Ascending aorta (tissue), 2 donors: ENCODE measurements at places on chromosomes 2 and 18.

DNA sequence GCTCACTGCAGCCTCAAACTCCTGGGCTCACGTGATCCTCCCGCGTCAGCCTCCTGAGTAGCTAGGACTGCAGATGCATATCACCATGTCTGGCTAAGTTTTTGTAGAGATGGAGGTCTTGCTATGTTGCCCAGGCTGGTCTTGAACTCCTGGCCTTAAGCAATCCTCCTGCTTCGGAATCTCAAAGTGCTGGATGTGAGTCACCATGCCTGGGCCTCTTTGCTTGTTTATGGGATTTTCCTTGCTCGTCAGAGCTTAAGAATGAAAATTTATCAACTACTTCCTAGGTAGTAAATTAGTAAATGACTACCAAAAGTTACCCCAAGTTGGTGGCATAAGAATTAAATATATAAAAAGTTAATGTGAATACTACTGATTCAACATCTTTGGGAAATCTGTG, 51.0 kb downstream of the ACTR3 start:
- H3K27ac ChIP-seq = no peak overlapping the region
- H3K4me3 ChIP-seq = no peak overlapping the region
- peaks cover 88% of the 10 kb centered on the region for H3K36me3 ChIP-seq
- H3K4me1 ChIP-seq = no peaks in the 10 kb centered on the region
- no peak for DNase-seq

DNA sequence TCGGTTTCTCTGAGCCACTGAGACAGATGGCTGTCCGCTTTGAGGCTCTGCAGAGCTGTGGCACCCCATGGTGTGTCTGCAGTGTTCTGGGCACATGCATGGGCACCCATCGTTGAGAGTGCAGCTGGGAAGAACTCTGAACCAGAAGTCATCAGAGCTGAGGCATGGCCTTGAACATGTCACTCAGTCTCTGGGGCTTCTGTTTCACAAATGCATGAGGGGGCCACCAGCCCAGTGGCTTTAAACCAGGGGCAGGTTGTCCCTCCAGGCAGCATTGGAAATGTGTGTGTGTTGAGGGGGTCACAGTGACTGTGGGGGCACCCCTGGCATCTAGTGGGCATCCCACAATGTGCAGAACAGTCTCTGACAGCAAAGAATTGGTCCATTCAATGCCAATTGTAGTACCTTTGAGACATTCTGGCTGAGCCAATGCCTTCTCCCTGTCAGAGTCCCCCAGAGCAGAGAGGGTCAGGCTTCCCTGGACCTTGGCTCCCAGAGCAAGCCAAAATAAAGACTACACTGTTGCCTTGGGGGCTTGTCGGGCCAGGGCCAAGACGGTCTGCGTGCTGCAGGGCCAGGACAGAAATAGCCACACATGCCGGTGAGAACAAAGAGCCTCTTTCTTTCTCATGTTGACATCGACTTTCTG, 9.3 kb upstream of the PSMD1 start:
- no peak overlapping the region for H3K4me3 ChIP-seq
- no peak overlapping the region for H3K27ac ChIP-seq
- no peaks in the 10 kb centered on the region for H3K27me3 ChIP-seq
- no peaks in the 10 kb centered on the region for H3K4me1 ChIP-seq
- no peak for DNase-seq
- no peaks in the 10 kb centered on the region for H3K36me3 ChIP-seq

DNA sequence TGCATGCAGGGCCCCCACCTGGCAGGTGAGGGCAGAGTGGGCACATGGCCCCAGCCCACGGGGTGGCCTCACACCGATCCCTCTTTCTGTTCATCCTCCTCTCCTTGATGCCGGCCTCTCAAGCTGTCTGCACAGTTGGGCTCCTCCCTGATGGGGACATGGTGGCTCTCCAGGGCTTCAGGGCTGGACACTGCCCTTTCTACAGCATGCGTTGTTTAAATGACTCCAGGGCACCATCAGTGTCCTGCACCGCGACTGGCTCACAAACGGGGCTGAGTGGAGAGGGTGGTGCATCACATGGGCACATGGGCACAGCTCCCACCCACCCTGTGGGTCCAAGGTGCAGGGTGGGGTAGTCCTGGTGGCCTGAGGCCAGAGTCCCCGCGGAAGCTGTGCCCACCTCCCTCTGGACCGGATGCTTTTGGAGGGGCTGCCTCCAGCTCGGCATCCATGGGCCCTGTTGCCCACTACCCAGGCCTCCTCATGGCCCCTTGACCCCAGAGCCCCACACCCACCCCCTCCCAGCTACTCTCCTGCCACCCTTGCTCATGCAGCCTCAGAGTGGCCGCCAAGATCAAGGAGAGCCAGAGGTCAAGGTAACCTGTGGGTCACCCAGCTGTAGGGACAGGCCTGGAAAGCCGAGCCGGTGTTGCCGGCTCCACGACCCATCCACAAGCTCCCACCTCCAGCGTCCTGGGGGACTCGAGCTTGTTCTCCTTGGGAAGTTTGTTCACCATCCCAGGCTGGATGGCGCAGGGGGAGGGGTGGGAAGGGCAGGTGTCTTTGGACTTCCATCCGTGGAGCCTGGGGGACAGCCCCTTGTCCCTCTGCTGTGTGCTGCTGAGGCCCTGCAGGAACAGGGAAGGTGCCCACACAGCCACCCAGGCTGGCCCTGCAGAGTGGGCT, 12.3 kb upstream of the SNED1 start:
- H3K4me1 ChIP-seq = peaks cover 44% of the 10 kb centered on the region
- H3K27ac ChIP-seq = peak overlapping the region; percentile 55
- no peak overlapping the region for H3K4me3 ChIP-seq
- H3K36me3 ChIP-seq = no peaks in the 10 kb centered on the region
- H3K27me3 ChIP-seq = no peaks in the 10 kb centered on the region

DNA sequence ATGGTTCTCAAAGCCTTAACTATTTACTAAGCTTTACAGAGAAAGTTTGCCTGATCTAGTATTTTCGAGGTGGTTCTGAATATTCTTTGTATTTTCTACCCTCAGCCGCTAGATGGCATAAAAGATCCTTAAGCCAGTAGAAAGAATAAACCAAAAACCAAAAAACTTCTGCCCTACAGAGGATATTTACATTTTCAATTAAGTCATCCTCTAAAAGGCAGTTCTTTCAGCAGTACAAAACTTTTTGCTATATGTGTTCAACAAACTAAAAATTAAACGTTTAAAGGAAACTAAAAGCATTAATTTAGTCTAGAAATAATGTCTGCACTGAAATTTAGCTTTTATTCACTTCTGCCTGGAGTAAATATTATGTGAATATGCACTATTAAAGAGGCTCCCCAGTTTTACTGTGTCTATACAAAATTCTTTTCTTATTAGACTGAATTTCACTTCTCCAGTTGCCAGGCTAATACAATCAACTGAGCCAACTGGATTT, 297.5 kb downstream of the PIEZO2 start:
- H3K27ac ChIP-seq = no peak overlapping the region
- no peak overlapping the region for H3K4me3 ChIP-seq
- DNase-seq = no peak
- no peaks in the 10 kb centered on the region for H3K4me1 ChIP-seq
- H3K27me3 ChIP-seq = no peaks in the 10 kb centered on the region
- no peaks in the 10 kb centered on the region for H3K36me3 ChIP-seq

DNA sequence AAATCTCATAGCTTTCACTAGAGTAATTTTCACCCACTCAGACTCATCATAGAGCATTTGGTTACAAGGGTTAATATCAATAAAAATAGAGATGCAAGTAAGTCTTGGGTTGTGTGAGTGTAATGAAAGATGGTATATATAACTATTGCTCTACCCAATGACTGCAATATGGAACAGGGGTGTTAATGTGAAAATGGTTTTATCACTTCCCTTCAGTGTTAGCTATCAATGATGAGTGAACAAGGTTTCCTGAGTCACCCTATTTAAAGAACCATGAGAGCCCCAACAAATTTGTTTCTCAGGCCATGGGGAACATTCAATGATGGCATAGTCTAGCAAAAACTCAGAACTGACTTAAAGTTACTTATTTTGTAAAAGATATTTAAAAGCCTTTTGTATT, 1133.6 kb upstream of the ZEB2 start:
- H3K4me1 ChIP-seq = no peaks in the 10 kb centered on the region
- H3K27me3 ChIP-seq = no peaks in the 10 kb centered on the region
- no peak for DNase-seq
- H3K27ac ChIP-seq = no peak overlapping the region

DNA sequence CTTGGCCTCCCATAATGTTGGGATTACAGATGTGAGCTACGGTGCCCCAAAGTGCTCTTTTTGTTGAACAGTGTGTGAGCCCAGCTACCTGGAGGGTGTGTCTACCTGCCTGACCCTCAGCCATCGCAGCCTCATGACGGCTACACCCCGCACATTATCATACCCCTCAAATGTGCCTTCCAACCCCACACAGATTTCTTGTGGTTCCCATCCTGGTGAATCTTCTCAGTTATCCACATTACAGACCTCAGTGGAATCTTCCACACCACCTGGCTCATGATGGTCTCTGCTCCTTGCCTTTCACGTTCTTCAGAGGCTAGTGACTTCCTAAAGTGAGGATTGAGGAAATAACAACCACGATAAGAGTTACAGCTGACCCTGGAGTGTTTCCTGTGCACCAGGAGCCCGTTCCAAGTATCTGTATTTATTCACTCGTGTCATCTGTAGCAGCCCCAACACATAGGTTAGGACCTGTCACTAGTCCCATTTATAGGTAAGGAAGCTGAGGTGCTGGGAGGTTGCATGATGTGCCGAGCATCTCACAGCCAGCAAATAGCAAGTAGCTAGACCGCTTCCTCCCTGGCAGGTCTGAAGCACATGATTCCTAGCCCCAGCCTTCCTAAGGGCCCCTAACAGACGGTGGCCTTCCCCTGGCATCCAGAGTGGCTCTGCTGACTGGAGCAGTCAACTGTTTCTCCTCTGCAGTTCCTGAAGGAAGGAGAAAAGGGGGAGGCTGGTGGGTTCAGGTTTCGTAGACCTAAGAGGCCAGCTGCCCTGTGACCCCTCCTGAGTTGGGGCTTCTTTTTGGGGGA, 47.3 kb downstream of the TCF7L1 start:
- peaks cover 5% of the 10 kb centered on the region for H3K4me1 ChIP-seq
- H3K27ac ChIP-seq = no peak overlapping the region
- no peak overlapping the region for H3K4me3 ChIP-seq
- DNase-seq = no peak
- no peaks in the 10 kb centered on the region for H3K27me3 ChIP-seq

- no peak overlapping the region for H3K4me3 ChIP-seq
- DNase-seq = no peak
- H3K4me1 ChIP-seq = peaks cover under 1% of the 10 kb centered on the region
- no peaks in the 10 kb centered on the region for H3K36me3 ChIP-seq
- no peak overlapping the region for H3K27ac ChIP-seq
- no peaks in the 10 kb centered on the region for H3K27me3 ChIP-seq
These were observed 162.8 kb downstream of the MGAT5 start for GRCh38 chr2:134416637-134417036.

GRCh38 chr2:7745369-7745768, 828.2 kb downstream of the RNF144A start:
- H3K27ac ChIP-seq = no peak overlapping the region
- no peak overlapping the region for H3K4me3 ChIP-seq
- no peaks in the 10 kb centered on the region for H3K4me1 ChIP-seq
- DNase-seq = no peak
- no peaks in the 10 kb centered on the region for H3K27me3 ChIP-seq

GRCh38 chr18:57544936-57545660, 41.4 kb downstream of the FECH start:
- no peak overlapping the region for H3K4me3 ChIP-seq
- H3K4me1 ChIP-seq = no peaks in the 10 kb centered on the region
- no peak for DNase-seq

- H3K36me3 ChIP-seq = no peaks in the 10 kb centered on the region
- H3K27me3 ChIP-seq = no peaks in the 10 kb centered on the region
- DNase-seq = no peak
- no peaks in the 10 kb centered on the region for H3K4me1 ChIP-seq
These were observed 191.9 kb downstream of the MYO3B start for GRCh38 chr2:170369894-170370293.

DNA sequence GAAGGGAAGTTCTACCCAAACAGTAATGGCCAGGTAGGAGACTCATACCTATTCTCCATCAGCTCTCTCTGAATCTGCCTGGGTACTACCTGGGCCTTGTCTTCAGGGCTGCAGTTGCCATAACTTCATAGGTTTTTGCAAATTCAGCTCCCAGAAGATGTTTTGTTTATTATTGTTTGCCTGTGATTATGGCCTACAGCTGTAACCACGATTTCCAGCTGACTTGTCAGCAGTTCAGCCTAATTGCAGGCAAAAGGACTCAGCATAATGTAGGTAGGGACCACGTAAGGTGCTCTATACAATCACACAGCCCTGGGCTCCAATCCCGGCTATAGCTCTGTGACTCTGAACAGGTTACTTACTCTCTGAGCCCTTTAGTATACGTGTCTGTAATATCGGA, 187.0 kb upstream of the FN1 start:
- peak overlapping the region; percentile 78 for H3K27ac ChIP-seq
- no peaks in the 10 kb centered on the region for H3K27me3 ChIP-seq
- H3K36me3 ChIP-seq = no peaks in the 10 kb centered on the region
- no peak for DNase-seq

- DNase-seq = no peak
- no peaks in the 10 kb centered on the region for H3K27me3 ChIP-seq
- H3K4me3 ChIP-seq = no peak overlapping the region
These were observed 395.4 kb upstream of the ATP5MC3 start for GRCh38 chr2:175576875-175577274.

DNA sequence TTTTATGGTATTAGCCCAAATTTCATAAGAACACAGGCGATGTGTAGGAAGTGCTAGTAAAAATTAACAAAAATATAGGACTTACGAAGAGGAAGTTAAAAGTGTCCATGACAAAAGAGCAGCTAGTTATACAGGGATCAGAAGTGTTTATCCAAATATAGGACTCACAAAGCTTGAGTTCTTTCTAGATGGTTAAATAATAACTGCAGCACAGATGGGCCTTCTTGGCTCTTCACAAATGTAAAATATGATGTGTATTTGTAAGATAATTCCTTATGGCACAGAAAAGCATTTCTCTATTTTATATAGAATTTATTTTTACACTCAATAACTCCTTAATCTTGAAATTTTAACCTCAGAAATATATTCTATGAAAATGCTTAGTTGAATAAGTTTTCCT, 100.9 kb upstream of the SPHKAP start:
- no peak overlapping the region for H3K4me3 ChIP-seq
- no peaks in the 10 kb centered on the region for H3K4me1 ChIP-seq

DNA sequence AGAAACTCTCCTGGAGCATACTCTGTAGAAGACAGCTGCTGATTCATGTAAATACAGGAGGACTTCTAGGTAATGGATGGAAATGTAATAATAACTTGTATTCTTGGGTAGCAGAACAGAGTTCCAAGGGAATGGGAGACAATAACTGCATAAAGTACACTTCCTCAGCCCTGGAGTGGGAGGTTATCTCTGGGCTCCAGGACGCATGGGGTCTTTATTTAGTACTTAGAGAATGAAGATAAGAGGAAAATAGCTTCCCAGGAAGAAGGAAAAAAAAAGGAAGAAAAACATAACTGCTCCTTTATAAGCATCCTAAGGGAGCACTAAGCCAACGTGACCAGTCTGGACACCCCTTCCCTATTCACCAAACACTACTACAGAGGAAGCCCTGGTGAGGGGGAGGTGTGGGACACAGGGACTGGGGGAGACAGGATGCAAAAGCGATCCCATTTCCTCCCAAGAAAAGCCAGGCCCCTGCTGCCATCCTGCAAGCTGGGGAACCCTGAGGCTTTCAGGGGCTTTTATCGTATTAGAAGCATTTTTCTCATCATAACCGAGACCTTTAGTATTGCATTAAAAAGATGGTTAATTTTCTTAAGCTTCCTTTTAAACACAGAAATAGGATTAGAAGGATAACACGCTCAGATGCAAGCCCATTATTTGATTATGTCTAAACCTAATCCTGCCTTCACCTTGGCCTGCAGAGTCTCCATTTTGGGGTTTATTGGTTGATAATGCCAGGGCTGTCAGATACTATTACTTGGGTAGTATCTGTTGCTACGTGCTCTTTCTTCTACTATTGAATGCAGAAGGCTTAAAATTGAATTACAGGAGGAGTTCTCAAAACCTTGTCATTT, 78.5 kb downstream of the KLF7 start:
- H3K27me3 ChIP-seq = no peaks in the 10 kb centered on the region
- DNase-seq = no peak
- H3K27ac ChIP-seq = no peak overlapping the region
- no peak overlapping the region for H3K4me3 ChIP-seq
